Jurkat, Clone E6-1 (cell line): ENCODE measurements at places on chromosomes 2 and 18.

- DNase-seq: peak; percentile 24
Measured at GRCh38 chr2:218962859-218963492, 3.5 kb downstream of the CDK5R2 start.

DNA sequence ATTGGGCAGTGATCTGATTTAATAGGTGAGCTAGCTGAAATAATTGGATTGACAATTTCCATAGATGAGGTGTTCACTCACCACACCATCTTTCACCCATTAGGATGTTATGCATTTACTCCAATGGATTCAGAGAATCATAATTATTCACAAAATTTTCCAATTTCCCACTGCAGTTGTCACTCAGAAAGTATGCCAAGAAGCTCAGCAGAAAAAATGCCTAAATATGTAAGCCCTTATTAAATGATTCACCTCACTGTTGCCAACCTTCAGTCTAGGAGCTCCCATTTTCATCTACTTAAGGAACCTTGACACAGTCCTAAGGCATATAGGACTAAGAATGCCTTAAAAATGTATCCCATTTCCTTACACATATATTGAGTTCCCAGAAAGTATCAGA, 94.3 kb downstream of the MBD2 start:
- no peak for DNase-seq

- DNase-seq: no peak
Measured at GRCh38 chr2:97900806-97901205, 94.9 kb downstream of the TMEM131 start.

DNA sequence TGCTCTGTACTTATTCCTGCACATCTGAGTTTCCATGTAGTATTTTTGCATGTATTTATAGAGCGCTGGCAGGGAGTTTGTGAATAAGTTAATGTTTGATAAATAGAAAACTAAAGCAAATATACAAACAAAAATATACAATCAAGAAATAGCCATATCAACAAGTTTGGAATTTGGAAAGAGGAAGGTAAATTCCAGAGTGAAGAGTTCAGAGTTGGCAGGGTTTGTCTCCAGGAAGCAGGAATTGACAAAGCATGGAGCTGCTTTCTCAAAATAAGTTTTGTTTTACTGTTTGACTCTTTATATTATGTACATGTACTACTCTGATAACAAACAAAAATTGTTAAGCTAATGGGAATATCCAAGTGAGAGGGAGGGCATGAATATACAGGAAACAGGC, 80.3 kb downstream of the SPOPL start:
- DNase-seq: no peak

DNA sequence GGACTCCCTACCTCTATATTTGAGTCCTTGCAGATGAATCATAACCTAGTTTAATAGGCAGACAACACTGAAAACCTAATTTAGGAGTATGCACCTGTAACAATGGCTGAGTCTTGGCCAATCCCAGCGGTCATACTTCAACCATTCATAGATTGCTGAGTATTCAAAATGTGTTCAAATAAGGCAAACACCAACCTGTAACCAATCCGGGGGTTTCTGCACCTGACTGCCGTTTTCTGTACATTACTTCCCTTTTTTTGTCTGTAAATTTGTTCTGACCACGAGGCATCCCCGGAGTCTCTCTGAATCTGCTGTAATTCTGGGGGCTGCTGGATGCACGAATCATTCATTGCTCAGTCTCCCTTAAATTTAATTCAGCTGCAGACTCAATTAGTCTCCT, 338.6 kb downstream of the STK39 start:
- no peak for DNase-seq
